ENCODE measurements at places on chromosomes 5 and 9.

DNA sequence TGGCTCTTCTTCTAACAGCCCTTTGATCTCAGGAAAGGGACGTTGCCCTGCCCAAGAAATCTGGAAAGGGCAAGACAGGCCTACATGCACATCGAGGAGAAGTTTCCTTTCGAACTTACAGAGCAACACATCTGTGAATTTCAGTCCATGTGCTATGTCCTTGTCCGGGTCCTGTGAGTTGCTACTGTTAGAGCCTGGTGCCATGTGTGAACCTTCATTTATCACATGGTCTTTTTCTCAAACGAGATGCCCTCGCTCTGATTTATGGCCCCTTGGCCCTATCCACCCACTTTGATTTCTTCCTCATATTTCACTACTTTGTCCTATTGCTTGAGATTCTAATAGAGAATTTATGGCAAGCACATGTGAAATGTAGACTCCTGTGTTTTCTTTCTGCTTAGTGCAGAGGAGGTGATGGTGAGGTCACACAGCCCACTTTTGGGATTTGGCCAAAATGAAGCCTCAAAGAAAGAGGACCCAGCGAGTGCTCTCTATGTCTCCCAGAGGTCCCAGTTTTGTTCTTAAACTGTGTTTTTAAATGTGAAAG lies 153.1 kb downstream of the SNCAIP start:
- no peak for DNase-seq

GRCh38 chr5:151812757-151813309 lies 41.1 kb downstream of the G3BP1 start:
- DNase-seq = no peak

- DNase-seq = peak; percentile 15
These were observed 12.7 kb upstream of the DNAH5 start for GRCh38 chr5:13957032-13957645.

DNA sequence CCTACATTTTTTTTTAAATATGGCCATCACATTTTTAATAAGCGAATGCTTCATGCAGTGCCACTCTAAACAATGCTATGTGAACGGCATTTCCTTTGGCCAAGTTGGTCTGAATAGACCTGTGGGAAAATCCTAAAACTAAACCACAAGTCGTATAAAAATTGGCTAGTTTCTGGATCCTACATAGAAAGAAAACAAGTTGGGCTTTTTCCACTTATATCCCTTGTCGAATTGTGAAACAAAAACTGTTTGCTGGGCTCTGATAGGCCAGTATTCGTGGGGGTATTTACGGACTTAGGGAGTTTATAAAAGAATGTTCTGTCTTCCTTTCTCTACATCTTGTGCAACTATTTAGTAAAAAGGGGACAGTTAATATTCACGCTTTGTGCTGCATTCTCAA lies 153.1 kb upstream of the KLF9 start:
- no peak for DNase-seq

DNA sequence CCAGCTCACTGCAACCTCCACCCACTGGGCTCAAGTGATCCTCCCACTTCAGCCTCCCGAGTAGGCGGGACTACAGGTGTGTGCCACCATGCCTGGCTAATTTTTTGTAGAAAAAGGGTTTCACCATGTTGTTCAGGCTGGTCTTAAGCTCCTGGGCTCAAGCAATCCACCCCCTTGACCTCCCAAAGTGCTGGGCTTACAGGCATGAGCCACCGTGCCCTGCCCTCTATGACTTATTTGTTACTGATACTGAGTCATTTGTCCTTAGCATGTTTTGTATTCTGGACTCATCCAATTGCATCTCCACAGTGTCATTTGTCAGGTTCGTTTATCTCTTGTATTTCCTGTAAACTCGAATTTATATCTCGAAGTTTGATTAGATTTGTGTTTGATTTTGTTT lies 2.7 kb upstream of the ITK start:
- no peak for DNase-seq

GRCh38 chr9:21104787-21105186 lies 27.0 kb upstream of the IFNB1 start:
- DNase-seq = no peak
